ENCODE measurements at places on chromosomes 11 and 22.

- no peak for DNase-seq
Measured at GRCh38 chr11:124983674-124984511, 29.9 kb downstream of the CCDC15 start.

DNA sequence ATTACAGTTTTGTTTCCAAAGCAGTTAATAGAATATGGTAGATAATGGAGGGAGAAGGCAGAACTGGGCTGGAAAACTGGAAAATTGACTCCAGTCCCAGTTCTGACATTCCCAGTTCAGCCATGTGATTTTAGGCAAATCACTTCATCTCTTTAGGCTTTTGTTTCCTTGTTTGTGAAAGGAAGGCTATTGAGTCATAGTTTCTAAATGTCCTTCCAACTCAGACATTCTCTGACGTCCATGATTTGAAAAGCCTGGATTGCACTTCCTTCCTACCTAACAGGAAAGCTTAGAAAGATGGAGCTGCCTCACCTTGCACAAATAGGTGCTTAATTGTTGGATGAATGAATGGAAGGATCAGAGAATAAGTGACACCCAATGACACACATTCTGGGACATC, 19.8 kb upstream of the GALNT18 start:
- no peak for DNase-seq

GRCh38 chr22:46203601-46203980, 46.5 kb downstream of the CDPF1 start:
- no peak for DNase-seq

DNA sequence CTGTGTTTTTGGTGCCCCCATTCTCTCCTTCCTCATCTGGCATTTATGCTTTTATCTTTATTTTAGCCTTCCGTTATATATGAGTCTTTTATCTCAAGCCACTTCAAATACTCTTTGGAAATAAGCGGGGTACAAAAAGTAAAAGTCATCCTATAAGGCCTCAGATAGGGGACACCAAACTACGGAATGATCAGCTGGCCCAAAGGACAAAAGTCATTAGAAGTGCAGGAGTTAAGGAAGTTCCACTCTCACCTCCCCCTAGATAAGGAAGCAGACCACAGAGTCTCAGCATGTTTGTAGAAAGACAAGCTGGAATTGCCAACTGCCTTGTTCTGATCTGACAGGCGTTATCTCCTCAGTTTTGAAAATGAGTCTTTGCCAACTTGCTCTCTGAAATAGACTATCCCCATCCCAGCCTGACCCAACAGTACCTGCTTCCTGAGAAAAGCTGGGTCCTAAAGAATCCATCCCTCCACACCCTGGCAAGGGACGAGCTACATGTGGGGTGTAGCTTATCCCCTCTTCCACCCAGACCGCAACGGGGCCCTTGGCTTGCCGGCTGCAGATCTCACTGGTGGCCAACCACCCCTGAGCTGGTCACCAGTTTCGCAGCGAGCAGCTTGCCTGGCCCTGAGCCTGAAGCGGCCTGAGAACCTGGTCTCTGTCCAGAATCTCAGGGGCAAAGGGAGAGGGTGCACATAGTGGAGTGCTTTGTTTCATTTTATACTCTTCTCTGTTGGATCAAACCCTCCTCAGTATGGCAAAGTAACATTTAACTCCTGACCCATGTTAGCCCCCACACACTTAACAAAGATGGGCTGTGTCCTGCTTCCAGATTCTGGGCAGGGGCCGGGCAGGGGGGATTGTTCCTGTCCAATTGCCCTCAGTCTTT, 13.8 kb downstream of the FADS2 start:
- DNase-seq: no peak

GRCh38 chr22:45444168-45444567, 30.7 kb downstream of the RIBC2 start:
- DNase-seq: no peak

GRCh38 chr22:44634426-44635321, 67.3 kb upstream of the PRR5 start:
- no peak for DNase-seq

- DNase-seq: no peak
Measured at GRCh38 chr11:1931341-1932104, 12.0 kb downstream of the TNNT3 start.

- DNase-seq: no peak
Measured at GRCh38 chr11:68362801-68363379, 50.5 kb downstream of the LRP5 start.

- DNase-seq: no peak
Measured at GRCh38 chr22:46812034-46812605, 49.7 kb downstream of the TBC1D22A start.

DNA sequence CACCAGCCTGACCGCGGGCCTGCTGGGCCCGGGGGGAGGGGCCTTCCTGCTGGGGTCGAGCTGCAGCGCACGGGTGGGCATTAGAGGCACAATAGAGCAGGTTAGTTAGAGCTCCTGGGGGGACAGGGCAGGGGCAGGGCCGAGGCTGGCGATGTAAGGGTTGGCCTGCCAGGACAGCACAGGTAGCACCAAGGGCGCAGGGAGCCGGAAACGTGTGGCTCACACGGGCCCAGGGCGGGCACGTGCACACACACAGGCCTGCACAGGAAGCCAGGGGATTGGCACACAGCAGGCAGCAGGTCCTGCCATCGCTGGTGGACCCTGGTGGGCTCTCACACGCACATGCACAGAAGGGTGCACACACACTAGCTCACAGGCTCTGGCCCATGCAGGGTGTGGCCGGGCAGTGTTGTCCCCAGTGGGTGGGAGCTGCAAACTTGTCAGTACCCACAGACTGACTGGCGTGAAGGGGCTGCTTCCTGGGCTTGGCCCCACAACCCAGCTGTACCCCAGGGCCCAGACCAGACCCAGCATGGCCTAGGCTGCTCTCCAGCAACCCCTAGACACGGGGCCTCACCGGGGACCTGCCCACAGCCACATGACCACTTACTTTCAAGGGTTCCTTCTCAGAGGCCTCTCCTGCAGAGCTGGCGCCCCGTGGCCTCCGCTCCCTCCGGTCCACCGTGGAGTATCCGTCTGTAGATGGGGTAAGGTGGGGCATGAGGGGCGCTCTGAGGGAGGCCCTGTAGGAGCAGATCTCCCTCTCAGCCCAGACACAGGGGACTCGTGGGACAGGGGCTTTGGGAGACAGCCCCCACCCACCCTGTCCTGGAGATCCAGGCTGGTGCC, 29.9 kb upstream of the TXNRD2 start:
- DNase-seq: no peak

DNA sequence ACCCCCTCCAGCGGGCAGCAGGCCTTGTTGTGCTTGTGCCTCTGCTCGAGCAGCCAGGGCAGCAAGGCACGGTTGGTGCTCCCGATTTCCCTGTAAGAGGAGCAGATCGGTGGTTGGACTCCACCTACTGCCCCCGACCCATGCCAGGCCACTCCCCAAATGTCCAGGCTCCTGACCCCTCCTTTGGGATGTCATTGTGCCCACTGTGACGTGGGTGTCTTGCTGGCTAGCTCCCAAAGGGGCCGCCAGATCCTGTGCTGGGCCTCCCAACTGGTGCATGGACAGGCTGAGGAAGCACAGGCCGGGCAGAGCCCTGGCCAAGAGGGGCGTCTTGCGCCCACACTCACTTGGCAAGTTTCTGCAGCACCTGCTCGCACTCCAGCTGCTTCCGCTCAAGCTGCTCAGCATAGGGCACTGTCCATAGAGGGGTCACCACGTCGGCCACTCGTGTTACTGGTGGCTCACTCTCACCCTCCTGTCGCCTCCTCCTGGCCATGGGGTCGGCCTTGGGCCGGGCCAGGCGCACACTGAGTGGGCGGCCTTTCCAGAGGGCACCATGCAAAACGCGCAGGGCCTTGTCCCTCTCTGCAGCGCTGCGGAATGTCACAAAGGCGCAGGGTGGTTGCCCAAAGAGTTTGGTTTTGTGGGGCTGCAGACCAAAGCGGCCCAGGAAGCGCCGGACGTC, at the start of gene RANBP1:
Gene RANBP1 (plus strand): TSS at position 414 of the 685 bp plus-strand sequence. CDS start 81 bp downstream, at position 495.
- no peak for DNase-seq

- no peak for DNase-seq
Measured at GRCh38 chr11:11788063-11788710, 53.6 kb upstream of the USP47 start.

GRCh38 chr11:36540998-36541397, 26.8 kb upstream of the RAG1 start:
- DNase-seq: no peak

- no peak for DNase-seq
Measured at GRCh38 chr11:87879118-87879517, 296.1 kb downstream of the RAB38 start.

DNA sequence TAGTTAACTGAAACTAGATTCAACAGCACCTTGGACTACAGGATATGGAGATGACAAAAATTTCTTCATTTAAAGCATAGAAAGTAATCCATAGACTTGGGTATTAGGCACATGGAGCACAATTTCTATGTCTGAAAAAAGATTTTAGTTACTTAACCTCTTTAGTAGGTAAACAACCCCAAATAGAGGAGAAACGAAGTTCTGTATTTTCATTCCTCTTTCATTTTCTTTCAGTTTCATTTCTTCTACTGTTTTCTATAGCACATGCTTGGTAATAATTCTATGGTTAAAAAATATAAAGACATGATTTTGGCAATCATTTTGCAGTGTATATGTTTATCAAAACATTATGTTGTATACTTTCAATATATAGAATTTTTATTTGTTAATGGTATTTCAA, 99.5 kb downstream of the CASP12 start:
- no peak for DNase-seq

- DNase-seq: no peak
Measured at GRCh38 chr22:33774781-33775180, 145.5 kb downstream of the LARGE1 start.

DNA sequence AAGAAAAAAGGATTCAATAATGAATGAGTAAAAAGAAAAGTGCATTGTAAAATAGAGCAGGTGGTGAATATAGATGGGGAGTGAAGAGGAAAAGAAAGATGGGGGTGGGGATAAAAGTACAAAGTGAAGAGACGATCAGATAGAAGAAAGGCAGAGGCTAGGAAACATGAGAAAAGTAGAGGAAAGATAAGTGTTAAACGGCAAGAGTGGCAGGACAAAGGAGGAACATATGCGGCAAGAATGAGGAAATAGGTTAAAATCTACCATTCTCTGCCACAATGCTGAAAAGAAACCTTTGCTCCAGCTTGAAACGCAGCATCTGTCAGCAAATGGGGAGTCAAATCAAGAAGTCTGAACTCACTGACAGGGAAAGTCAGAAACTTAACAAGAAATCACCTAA, 6.8 kb downstream of the FUT4 start:
- DNase-seq: no peak

DNA sequence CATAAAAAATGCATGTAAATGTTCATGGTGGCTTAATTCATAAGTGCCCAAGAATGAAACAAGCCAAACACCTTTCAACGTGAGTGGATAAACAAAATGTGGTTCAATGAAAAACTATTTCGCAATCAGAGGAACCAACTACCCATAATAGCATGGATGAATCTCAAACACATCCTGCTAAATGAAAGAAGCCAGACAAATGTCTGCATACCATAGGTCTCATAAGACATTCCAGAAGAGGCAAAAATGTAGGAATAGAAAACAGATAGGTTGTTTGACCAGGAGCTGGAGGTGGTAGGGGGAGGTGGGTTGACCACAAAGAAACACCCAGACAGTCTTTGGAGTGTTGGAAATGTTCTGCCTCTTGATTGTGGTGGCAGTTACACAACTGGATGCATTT, 13.2 kb upstream of the OSBPL5 start:
- DNase-seq: no peak

- no peak for DNase-seq
Measured at GRCh38 chr11:69655479-69656428, 14.8 kb downstream of the CCND1 start.

DNA sequence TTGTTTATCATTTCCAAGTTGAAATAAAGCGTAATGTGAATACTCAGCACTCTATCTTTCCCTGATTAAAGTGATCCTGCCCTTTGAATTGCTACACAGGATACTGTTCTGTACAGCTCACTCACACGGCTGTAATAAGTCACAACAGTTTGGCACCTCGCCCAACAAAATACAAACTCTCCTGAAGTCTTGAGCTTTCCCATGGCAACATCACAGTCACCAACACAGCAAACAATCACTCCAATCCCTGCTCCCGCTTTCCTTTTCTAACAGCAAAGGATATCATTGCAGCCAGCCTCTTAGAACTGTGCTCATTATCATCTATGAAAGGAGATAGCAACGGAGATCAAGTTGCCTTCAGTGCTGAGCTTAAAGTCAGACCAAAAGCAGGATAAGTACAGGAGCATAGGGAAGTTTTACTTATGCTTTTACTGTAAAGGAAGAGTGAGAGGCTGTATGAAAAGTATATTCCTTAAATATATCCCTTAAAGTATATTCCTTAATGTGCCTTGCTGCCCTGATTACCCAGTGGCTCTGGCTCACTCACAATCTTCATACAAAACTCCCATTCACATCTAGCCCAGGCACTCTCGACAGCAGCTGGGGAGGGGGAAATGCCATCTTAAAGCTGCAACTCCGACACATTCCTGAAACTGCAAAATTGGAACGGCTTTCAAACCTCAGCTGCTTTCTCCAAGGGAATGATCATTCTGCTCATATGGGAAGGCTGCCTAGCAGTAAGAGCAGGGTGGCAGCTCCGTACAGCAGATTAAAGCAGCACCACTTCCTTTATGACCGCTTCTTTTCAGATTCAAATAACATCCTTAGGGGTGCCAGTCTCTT, 35.8 kb downstream of the MAML2 start:
- DNase-seq: no peak

DNA sequence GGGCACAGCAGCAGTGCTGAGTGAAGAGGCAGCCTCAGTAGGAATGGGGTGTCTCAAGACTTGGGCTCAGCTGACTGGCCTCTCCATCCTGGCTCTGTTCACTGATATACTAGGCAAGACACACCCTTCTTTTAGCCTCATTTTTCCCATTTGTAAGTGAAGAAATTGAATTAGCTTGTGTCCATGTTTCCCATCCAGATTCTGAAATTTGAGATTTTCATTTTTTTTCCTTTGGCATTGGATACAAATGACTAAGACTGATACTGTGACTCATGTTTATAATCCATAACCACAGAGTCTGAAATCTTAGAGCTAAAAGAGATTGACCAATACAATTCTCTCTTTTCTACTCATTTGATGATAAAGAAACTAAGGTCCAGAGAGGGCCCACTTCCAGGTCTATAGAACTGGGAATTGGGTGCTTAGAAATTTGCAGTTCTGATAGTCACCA, 110.9 kb downstream of the KCNC1 start:
- no peak for DNase-seq

GRCh38 chr11:34349882-34350281, 7.9 kb downstream of the ABTB2 start:
- DNase-seq: no peak

- no peak for DNase-seq
Measured at GRCh38 chr11:121588747-121589146, 136.0 kb upstream of the SORL1-AS1 start.

- DNase-seq: no peak
Measured at GRCh38 chr22:46444390-46444854, 93.0 kb downstream of the CELSR1 start.

DNA sequence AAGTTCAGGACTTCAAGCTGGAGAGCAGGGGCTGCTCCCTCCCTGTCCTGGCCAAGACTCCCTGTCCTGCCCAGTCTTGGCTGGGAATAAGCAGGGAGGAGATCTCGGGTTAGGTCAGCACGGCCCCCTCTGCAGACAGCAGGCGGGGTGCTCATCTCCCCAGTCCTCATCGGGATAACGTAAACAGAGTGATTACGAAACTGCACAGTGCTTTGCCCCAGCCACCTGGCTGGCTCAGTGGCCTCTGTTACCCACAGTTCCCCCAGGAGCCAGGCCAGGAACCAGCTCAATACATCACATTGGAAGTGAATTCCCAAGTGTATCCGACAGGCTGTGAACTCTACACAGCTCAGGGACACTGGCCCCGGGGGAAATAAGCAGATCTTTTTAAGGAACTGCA, 42.7 kb upstream of the KCNJ11 start:
- DNase-seq: no peak

- no peak for DNase-seq
Measured at GRCh38 chr11:20197881-20198280, 37.6 kb upstream of the DBX1 start.

Data from stimulated activated CD4-positive, alpha-beta T cell treated with anti-CD3 and anti-CD28 coated beads, Interleukin-1b, Interleukin-23, amount 100 ng/mL, for 24 hours (primary cell).